ENCODE measurements at places on chromosomes 2 and 18.

GRCh38 chr2:34291076-34291475 is 692.0 kb upstream of the FAM98A start:
- DNase-seq: no peak

- peak; percentile 90 for DNase-seq
Measured at GRCh38 chr2:19358242-19359020, at the start of gene OSR1. Gene OSR1, minus strand, starts transcription at chr2:19358623. Its CDS starts 4,818 bp downstream, at chr2:19353805.

- DNase-seq: no peak
Measured at GRCh38 chr2:239398521-239398921, 2.3 kb downstream of the HDAC4 start.

DNA sequence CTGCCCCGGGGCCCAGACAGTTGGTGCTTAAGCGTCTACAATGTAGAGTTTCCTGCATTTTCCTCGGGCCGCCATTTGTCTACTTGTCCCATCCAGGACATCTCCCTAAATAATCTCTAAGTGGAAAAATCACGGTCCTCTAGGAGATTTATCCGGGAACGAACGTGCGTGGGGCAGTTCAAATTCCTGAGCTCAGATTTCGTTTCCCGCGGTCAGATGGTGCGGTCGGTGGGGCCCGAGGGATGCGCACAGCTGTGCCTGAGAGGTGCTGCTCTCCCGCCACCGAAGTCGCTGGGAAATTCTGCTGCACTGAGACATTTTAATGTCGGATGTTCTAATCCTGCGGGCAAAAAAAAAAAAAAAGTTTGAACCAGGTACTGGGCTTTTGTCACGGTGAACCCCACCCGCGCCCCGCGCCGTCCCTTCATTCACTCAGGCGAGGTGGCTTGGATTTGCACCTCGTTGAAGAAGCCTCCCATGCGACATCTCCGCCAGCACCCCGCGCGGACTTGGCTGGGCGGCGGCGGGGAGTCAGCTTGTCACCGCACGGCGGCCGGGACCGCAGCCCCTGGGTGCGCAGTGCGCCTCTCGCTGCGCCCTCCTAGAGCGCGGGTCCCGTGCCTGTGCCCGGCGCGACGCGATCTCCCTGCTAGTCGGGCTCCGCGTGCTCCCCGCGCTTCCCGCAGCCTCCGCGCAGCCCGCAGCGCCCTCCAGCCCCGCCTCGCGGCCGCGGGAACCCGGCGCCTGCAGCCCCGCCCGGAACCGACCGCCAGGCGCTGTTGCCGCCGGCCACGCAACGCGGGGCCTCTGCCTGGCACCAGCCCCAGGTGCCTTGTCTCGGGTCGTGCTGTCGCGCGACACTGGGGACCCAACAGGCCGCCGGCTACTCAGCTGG is 191.9 kb upstream of the TCF4 start:
- peak; percentile 48 for DNase-seq

GRCh38 chr2:65545837-65546805 is 113.7 kb upstream of the SPRED2 start:
- DNase-seq: peak; percentile 42

DNA sequence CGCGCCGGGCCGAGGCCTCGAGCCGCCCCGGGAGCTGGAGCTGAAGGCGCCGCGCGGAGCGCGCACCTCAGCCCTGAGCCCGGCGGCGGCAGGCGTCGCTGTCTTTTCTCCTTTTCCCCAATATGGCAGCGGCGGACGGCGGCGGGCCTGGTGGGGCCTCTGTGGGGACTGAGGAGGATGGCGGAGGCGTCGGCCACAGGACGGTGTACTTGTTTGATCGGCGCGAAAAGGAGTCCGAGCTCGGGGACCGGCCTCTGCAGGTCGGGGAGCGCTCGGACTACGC is 369 bp downstream of the SMCHD1 start:
- no peak for DNase-seq

DNA sequence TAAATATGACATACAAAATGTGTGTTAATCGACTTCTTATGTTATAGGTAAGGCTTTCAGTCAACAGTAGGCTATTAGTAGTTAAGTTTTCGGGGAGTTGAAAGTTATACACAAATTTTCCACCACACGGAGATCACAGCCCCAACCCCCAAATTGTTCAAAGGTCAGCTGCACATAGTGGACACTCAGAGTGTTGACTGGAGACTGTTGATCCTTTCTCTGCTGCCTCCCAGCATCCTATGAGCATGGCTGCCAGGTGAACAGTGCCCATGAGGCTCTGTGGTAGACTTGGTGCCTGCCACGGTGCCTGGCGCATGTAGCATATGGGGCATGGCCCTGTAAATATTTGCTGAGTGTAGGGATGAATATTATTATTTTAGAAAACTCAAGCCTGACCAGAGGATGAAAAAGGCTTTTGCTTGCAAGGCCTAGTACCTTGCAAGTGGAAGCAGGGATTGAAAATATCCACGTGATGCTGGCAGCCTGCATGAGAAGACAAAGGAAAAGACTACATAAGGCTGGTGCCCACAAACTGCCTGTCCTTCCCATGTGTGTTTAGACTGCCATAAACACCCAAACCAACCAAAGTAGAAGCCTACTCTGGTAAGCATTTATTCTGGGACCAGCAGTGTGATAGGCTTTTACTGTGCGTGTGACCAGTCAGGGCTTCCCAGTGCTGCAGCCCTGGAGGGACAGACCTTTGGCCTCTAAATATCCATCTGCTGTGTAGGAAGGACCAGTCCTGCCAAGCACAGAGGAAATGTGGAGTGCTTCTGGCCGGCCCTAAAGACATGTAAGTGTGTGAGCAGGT is 226.1 kb downstream of the LDLRAD4 start:
- DNase-seq: no peak
